ENCODE measurements at places on chromosomes 4 and X.
A peak's percentile ranks its signal among the peaks of the same experiment; 100 is the strongest.

- no peak for DNase-seq
Observed at GRCh38 chrX:63652086-63652765, 132.8 kb downstream of the ARHGEF9 start.

- no peak for DNase-seq
Observed at GRCh38 chr4:48121180-48121579, 12.9 kb downstream of the TXK start.

DNA sequence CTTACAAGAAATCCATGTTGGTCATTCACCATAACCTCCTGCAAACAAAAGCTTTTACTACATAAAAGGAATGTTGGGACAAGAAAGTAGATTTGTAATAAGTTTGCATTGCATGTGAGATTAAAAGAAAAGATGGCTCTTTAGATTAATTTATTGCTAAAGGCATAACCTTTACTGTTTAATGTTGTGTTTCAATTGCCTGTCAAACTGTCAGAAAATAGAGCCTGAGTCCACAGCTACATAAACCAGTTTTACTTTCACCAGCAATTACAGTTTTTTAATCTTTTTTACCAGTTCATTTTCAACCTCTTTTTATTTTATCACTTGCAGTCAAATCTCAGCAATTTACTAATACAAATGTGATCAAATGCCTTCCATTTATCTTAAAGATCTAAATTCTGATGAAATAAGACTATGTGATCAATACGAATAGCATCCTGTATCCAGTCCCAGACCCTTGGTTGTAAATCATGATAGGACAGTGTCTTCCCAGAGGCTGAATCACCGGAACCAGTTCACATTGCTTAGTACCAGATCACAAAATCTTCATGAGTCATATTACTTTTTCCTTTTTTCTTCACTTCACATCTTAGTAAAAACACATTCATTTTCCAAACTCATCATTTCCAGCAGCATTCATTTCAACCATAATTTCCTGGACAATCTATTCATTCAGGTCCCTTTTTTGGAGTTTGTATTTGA, 95.4 kb upstream of the FRG1 start:
- DNase-seq, result no peak

GRCh38 chrX:964831-965416, 247.5 kb downstream of the CRLF2 start:
- DNase-seq, result no peak

GRCh38 chrX:16848541-16848940, 21.6 kb downstream of the RBBP7 start:
- DNase-seq, result no peak

GRCh38 chr4:3836756-3837601, 70.8 kb downstream of the ADRA2C start:
- no peak for DNase-seq

- peak; percentile 20 for DNase-seq
Observed at GRCh38 chr4:78612398-78613178, 61.0 kb downstream of the ANXA3 start.

- no peak for DNase-seq
Observed at GRCh38 chr4:108570993-108571569, 49.3 kb upstream of the RPL34 start.

GRCh38 chrX:66632473-66632872, 6.4 kb downstream of the EDA2R start:
- no peak for DNase-seq

- DNase-seq, result no peak
Observed at GRCh38 chr4:39320381-39321115, 45.6 kb downstream of the RFC1 start.

GRCh38 chr4:94701631-94702300, 56.0 kb upstream of the BMPR1B start:
- DNase-seq, result no peak

GRCh38 chr4:172390331-172390730, 577.1 kb downstream of the GALNTL6 start:
- no peak for DNase-seq

DNA sequence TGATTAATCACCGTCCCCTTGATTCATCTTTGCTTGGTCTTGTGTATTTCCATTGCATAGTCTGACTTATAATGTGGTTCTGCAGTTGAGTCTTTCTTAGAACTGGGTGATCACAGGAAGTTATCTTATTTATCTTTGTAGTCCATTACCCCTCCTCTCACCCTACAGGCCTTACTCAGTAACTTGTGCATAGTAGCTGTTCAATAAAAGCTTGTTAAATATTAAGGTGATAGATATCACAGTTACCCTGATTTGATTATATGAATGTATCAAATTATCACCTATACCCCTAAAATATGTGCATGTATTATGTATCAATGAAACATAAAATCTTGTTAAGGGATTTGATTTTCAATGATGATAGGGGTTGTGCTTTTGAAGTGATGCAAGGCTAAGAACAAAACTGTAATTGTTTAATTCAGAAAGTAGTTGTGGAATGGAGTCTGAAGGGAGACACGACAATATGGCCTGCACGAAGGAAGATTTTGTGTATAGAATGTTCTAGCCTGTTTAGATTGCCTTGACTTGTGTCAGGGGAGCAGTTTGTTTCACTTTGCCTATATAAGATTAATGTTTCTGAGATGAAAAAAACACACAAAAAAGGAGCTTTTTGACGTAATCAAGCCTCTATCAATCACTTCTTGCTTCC, 132.4 kb upstream of the LIMCH1 start:
- no peak for DNase-seq

DNA sequence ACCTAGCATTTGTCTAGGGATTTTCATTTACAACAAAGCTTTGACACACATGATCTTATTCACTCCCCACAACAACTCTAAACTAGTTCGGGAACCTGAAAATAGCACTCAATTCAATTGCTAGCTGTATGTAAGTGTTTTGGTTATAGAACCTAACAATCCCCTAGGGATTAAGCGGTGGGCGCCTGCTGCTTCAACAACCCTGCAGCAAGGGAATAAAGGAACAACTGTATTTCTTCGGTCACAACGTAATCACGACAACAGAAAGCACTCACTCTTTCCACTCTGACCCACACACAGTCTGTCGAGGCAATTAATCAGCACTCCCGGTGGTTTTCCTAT, 674 bp upstream of the DIAPH2 start:
- DNase-seq, result no peak

DNA sequence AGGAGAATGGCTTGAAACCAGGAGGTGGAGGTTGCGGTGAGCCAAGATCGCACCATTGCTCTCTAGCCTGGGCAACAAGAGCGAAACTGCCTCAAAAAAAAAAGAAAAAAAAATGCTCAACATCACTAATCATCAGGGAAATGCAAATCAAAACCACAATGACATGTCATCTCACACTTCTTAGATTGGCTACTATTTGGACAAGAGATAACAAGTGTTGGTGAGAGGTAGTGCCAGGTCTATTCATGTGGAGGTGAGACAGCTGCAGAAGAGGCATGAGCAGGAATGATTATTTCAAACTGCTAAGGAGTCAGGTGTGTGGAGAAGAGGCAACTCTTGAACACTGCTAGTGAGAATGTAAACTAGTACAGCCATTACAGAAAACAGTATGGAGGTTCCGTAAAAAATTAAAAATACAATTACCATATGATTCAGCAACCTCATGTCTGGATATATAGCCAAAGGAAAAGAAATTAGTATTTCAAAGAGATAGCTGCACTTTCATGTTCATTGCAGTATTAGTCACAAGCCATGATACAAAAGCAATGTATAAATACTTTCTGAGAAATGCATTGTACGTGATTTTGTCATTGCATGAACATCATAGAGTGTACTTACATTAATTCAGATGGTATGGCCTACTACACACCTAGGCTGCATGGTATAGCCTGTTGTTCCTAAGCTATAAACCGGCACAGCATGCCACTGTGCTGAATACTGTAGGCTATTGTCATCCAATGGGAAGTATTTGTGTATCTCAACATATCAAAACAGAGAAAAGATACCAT, 75.3 kb downstream of the TMEM144 start:
- no peak for DNase-seq

DNA sequence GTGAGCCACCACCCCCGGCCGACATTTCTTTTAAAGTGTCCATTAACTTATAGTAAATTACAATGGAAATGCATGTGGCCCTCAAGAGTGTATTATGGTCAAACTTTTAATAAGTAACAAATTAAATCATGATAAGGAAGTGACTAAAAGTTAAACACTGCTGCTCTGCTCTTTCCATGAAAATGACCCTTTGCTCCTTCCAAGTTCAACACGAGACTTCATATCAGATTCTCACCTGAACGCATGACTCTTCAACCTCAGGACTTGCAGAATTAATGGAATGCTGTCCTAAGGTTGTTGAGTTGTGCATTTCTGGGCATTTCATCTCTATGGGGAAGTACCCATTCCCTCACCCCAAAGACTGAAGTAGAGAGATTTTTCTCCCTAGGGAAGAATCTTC, 27.1 kb downstream of the AWAT2 start:
- no peak for DNase-seq

DNA sequence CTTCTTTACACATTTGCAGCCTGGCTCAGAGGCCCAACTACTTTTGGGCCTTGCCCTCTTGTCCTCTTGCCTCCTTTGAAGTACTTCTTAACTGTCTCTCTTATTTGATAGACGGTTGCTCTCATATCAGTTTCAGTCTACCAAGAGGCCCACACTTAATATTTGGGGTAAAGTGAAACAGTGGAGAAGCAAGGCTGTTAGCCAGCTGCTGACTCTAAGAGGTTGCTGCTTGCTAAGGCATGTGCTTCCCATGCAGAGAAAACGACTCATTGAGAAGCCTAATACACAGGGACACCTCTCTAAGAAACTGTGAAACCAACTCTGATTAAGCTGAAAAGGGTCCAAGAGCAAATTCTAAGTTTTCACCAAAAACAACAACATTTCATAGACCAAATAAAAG, 94.6 kb downstream of the PPP3CA start:
- DNase-seq, result no peak

DNA sequence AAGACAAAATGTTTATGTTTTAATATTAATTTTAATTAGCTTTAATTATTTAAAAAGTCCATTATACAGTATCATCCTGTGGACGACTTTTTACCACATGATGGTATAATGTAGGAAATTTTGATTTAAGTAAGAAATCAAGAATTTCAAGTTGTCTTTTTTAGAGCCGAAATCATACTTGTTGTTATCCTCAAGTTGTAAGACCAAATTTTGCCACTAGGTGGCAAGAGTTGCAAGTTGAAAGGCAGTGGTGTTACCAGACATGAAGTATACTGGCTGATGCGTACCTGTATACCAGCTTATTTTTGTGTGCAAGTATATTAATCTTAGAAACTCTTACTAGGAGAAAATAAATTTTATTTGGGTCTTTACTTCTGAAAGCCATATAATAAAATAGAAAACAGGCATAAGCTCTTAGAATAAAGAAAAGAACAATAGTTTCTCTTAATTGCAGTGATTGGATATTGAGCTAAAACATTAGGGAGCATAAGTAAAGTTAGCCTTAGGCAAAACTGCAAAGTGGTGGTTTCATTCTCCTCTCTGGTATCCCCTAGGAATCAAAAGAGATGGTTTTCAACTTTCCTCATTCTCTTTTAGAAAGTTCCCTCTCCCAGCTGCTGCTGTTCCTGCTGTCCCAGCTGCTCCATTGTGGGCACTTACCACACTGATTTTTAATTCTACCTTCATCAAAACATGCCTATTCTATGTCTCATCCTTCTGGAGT, 118.0 kb upstream of the WDFY3 start:
- peak; percentile 39 for DNase-seq

DNA sequence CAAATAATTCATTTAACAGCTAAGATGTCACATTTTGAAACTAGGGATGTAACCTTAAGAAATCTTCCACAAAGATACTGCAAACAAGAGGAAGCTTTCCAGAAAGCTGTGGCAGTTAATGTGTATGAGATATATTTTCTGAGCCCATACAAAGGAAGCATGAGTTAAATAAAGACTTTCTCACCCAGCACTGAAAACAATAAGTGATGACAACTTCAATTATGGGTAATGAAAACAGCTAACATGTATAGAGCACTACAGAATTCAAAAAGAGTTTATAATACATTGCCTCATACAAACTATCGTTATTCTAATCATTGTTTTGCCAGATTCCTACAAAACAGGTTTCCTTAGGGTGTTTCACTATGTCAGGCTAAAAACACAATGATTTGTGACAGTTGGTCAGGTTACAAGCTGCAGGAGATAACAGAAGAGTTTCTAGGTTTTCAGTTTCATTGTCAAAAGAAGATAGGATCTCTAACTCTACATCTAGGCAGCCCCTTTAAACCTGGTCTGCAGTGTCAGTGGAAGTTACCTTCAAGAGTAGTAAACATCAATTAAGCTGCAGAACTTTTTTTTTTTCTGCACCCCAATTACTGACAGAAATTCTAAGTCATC, 618.1 kb upstream of the ADGRL3 start:
- DNase-seq, result no peak

GRCh38 chr4:41140410-41140809, 73.9 kb downstream of the APBB2 start:
- DNase-seq, result no peak

- DNase-seq, result no peak
Observed at GRCh38 chrX:136126872-136127406, 20.4 kb upstream of the FHL1 start.

DNA sequence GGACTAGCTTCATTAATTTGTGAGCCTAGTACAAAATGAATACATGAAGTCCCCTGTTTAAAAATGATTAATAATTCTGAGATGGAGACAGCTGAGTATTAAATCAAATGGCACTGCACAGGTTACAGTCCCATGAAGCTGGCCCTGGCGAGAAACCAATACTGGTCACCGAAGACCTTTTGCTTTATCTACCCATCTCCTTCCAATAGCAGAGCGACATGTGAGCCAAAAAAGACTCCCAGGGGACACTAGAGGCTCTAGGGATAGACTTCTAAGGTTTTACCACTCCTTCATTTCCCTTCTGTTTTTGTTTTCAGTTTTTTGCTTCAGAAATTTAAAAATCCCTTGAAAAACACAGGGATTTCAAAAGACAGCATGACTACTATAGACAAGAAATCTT, 97.0 kb upstream of the CCSER1 start:
- DNase-seq, result no peak

- no peak for DNase-seq
Observed at GRCh38 chr4:89119166-89119565, 7.8 kb downstream of the TIGD2 start.

GRCh38 chrX:15849555-15849954, 5.1 kb downstream of the AP1S2 start:
- DNase-seq, result no peak

GRCh38 chrX:20521222-20521621, 254.5 kb upstream of the RPS6KA3 start:
- DNase-seq, result no peak

GRCh38 chr4:28948501-28948900, 1771.7 kb upstream of the PCDH7 start:
- no peak for DNase-seq

GRCh38 chr4:61853041-61853440, 652.9 kb downstream of the ADGRL3 start:
- no peak for DNase-seq

DNA sequence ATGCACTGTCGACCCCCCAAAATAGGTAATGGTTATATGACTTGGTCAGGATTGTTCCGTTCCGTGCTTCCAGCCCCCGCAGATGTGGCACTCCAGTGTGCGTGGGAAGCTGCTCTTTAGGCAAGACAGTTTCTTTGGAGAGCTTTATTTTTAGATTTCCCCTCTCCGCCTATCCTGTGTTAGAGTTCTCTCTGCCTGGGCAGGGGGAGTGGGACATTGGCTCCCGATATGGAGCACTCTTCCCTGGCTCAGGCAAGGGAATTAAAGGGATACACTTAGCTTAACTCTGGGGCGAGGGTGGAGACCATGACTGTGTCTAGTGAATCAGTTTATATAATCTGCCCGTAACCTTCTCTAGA, 36.0 kb downstream of the DLG3 start:
- no peak for DNase-seq

- no peak for DNase-seq
Observed at GRCh38 chrX:81367291-81367690, 165.4 kb downstream of the SH3BGRL start.
